ENCODE measurements at places on chromosomes 6 and 20.

- DNase-seq = no peak
Observed at GRCh38 chr20:54179946-54180345, 6.2 kb upstream of the CYP24A1 start.

GRCh38 chr20:10412591-10413408, 21.2 kb downstream of the MKKS start:
- peak; percentile 40 for DNase-seq

GRCh38 chr20:44221368-44221954, 10.9 kb upstream of the OSER1 start:
- no peak for DNase-seq

- DNase-seq = peak; percentile 96
Observed at GRCh38 chr20:63740627-63741353, 1.2 kb downstream of the SLC2A4RG start.

DNA sequence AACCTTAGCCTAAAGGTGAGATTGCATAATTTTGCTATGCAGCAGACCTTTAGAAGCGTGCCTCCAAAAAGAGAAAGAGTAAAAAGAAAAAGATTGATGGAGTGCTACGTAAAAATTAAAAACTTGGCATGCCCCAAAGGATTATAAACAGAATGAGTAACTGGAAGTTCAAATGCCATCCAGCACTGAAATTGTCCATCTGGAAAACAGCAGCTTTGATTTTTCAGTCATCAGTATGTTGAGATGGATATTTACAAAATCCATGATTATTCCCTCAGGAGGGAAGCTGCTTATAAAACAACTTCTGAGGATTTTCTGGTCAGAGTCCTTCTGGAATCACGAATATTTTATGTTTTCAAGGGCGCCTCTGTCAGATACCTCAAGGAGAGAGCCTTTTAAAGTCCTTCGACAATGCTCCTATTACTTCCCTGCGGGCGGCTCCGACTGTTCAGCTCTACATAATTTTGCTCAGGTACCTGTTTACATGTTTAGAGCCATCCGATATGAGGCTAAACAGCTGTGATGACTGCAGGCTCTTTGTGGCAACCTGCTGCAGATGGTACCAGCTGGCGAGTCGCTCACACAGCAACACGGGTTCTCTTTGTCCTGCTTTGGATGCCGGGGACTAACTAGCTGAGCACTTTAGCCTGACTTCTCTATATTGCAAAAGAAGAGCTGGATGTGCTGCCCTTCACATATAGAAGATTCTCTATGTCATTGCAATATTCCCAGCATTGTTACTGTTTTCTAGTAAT, 83.3 kb downstream of the RCAN2 start:
- DNase-seq = no peak

DNA sequence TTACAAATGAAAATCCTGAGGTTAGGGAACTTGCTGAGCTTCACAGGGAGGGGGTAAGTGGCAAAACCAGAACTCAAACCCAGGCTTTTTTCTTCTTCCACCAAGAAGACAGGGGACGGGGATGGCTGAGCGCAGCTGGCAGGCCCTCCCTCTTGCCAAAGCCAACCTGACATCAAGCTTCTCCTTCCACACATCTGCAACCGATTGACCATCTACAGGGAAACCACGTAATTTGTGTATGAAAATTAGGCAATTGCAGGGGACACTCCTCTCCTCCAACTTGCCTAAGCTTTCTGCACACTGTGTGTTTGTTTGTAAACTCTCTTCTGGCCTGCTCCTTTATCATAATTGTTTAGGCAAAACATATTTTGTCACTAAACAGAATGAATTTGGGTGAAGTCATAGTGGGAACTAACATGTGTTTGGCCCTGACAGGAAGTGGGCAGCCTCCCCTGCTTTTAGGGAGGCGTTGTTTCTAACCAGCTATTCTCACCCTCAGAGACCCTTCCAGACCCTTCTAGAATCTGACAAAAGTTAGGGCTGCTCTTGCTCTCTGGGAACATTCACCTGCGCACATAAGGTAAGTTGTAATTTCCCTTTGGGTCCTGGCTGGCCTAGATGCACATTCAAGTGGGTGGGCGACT, 18.9 kb downstream of the ZNF831 start:
- DNase-seq = no peak

- no peak for DNase-seq
Observed at GRCh38 chr6:53115741-53116140, 32.9 kb downstream of the GCM1 start.

- DNase-seq = no peak
Observed at GRCh38 chr6:108464418-108465097, 96.2 kb upstream of the FOXO3 start.

DNA sequence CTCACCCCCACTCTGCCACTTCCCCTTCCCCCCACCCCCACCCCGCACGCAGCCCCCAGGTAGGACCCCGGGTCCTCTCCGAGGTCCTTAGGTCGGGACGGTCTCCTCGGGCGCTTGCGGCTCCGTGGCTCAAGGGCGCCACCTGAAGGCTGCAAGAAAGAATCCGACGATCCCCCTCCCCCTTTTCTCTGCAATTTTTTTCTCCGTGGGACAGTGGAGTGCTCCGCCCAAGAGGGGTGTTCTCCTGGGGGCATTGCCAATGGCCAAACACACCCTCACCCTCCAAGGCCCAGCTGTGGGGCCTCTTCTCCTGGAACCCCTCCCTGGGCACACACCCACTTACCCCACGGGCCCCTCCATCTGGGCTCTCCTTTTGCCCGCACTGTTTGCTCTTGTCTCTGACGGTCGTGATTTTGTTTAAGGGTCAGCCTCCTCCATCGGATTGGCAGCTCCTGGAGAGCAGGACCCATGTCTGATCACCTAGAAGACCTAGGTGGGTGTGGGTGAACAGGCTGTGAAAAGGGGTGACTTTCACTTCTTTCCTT, 1.1 kb upstream of the TMEM74B start:
- peak; percentile 32 for DNase-seq

DNA sequence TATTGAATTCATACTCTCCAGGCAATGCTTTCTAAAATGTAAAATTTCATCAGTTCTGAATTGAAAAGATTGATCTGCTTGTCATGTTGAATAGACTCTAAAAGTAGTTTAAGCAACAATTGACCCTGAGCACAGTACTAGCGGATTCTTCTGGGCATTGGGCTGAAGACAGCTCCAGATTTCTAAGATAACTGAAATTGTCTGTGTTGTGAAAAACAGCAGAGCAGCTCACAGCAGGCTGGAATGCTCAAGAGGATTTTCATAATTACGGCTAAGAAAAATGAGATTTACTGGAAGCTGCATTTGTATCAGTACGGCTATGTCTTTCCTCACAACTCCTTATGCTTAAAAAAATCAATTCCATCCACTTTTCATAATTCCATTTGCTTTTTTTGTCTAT, 373.7 kb downstream of the HACE1 start:
- no peak for DNase-seq

- DNase-seq = no peak
Observed at GRCh38 chr20:51050531-51051075, 27.7 kb upstream of the KCNG1 start.

GRCh38 chr6:105803442-105803841, 282.7 kb upstream of the PRDM1 start:
- DNase-seq = no peak

- DNase-seq = no peak
Observed at GRCh38 chr6:33820784-33821520, 17.1 kb upstream of the MLN start.

- DNase-seq = no peak
Observed at GRCh38 chr6:90485635-90486277, 101.1 kb downstream of the MAP3K7 start.

- DNase-seq = peak; percentile 21
Observed at GRCh38 chr20:16539280-16540021, 33.8 kb downstream of the KIF16B start.

DNA sequence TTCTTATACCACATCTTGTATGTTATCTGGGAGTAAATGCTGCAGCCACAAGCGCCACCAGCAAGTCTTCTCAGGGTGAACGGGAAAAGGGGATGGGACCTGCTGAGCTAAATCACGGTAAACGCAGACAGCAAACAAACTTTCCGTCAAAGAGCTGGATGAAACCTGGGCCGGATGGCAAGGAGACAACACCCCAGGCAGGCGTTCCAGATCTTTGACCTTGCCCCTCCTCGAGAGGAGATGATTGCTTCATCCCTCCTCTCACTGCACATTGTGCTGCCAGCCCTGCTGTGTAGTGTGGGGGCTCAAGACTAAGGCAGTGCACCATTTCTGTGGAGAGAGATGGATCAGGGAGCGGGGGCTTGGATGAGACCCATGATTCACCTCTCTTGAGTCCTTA, 9.8 kb downstream of the RAET1E start:
- DNase-seq = no peak

GRCh38 chr6:6319952-6320811, at the start of gene F13A1:
F13A1 (minus strand) TSS chr6:6320662; CDS start chr6:6318664, 1,998 bp downstream.
- no peak for DNase-seq

DNA sequence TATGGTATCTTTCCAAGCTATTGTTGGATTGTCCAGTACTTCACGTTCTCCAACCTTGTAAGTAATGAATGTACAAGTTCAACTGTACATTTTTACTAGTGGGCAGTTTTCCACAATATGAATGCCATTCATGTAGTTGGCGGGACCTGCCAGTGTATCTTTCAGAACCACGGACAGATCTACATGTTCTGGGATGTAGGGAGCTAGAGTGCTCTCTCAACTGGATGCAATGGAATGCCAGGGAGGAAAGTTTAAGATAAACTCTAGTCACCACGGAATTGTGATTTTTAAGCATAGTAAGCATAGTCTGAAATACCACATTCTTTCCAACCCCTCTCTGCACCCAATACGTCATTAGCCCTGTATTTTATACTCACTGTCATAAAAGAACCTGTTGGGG, 21.5 kb upstream of the HLA-C start:
- peak; percentile 27 for DNase-seq

GRCh38 chr6:56329271-56330050, 82.1 kb upstream of the COL21A1 start:
- DNase-seq = no peak
